Activated CD8-positive, alpha-beta memory T cell treated with anti-CD3 and anti-CD28 coated beads for 4 hours (primary cell): ENCODE measurements at places on chromosomes 4 and X.

DNA sequence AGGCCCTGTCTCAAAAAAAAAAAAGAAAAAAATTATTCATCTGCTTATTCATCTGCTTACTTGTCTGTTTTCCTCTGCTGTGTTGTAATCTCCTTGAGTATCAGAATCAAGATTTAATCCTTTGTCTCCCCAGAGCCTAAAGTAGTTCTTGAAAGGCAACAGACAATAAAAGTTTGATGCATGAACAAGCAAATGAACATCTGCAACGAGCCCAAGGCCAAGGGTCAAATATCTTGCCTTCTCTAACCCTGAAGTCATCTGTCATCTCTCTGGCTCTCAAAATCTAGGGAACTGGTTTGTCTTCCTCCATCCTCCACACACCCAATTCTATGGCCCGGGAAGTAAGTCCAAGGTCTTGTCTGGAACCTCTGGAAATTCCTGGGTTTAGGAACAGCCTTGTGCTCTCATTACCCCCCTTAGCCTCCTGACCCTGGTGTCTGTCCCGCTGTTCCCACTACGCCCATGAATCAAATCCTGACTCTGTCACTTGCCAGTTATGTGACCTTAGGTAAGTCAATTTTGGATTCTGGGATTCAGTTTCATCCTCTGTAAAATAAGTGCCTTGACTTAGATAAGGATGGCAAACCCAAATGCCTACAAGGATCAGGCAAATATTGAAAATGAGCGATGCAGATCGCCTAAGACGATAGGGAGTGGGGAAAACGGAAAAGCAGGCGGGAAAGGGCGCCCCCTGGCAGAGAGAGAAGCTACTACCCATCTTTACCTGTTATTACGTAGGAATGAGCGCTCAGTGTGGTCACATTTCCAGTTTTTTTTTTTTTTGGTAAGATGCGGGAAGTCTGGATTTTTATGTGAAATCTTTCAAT is 102.7 kb upstream of the DHX15 start:
- no peak for DNase-seq

DNA sequence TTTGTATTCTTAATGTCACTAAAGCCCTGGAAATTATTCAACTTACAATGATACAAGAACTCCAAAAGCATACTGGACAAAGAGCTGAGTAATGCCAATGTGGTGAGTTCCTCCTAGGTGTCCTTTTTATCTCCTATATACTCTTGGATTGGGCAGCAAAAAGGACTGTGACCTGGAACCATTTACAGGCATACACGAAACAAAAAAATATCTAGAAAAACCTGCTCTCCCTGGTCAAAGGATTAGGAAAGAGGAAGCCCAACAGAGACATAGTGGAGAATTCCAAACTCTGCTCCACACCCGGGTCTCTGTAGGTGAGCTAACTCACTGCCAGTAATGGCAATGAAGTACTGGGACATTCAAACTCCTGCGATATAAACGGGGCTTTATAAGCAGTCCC is 25.3 kb downstream of the SULT1B1 start:
- DNase-seq: no peak

DNA sequence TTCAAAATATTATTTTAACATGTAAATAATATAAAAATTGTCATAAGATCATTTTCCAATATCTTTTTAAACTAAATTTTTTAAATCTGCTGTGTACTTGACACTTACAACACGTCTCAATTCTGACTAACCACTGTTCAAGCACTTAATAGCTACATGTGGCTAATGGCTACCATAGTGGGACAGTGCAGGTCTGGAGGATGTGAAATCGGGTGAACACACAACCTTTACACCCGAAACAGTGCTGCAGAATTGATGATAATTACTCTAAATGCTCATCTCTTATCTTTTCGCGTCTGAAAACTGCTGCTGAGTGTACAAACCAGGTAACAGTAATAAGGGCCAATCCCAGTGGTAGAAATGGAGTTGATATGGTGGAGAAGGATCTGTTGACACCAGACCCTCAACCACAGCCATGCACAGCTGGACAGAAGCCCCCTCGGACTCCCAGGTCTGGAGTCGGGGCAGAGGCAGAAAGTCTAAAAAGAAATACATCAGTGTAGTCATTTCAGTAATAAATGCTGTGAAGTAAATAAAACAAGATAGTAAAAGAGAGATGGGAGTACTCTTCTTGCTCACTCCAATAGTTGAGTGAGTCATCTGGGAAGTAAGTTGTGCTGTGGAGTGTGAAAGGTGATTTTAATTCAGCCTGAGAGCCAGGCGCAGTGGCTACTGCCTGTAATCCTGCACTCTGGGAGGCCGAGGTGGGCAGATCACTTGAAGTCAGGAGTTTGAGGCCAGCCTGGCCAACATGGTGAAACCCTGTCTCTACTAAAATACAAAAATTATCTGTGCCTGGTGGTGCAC is 150.0 kb downstream of the CBR4 start:
- DNase-seq: no peak

- DNase-seq: no peak
Observed at GRCh38 chrX:49176421-49177326, 5.0 kb downstream of the PLP2 start.

DNA sequence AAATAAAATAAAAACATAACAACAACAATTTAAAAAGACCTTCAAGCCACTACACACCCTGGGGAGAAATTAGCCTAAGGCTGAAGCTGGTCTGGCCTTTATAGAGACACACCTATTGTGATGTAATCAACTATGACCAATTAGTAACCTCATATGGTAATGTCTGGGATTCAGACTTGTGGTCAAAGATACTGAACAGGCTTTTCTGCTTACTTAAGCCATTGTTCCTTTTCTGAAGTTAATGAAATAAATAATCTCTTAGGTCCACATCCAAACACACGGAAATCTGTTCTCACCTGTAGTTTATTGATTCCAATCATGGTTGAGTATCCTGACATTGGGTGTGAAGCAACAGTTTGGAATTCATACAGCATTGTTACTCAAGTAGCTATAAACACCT is 152.5 kb downstream of the PLS3 start:
- DNase-seq: no peak

DNA sequence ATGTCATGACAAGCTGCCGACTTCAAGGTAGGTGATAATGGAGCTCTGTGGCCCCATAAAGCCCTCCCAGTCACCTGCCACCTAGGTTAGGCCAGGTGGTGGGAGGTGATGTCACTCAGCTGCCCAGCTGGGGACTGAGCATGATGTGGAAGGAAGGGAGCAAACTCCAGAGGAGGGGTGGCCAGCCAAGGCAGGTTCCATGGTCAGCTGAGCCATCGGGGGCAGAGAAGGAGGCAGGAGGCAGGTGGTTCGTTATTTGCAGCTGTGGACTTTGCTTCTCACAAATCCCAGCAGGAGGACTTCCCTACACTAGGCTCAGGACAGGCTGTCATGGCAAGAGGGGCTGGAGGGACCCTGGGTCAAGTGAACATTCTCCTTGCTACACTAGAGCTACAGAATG is 2.1 kb downstream of the CCDC120 start:
- no peak for DNase-seq

GRCh38 chr4:158139086-158139485 is 33.7 kb downstream of the GASK1B start:
- no peak for DNase-seq

DNA sequence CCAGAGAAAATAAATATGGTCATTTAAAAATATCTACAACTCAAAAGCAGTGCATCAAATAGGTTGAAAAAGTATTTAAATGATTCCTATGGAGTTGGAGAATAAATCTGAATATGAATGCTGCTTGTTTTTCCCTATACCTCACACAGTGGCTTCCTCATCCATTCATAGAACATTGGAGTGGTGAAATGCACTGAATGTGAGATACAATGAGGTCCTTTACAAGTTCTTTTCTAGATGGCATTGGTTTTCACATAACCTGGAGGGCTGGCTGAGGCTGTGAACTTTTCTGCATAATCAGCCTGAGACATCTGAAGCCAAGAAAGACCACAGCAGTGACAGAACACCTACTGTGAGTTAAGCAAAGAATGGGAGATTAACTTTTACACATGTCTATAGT is 279.1 kb upstream of the NRK start:
- DNase-seq: no peak

DNA sequence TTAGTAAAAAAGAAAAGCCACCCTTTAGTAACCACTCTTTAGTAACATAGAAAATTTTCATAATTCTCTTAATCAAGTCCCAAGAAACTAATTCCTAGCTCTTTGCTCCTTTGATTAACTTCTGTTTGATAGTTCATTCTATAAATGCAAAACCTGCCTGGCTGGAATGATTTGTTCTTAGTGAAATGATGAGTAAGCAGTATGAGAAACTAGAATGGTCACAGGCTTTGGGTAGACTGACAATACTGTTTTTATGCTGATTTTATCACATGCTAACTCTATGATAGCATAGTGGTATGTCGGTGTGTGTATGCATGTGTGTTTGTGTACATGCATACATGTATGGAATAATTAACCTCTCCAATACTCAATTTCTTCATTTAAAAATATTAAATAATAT is 81.2 kb downstream of the SYTL5 start:
- DNase-seq: no peak

- DNase-seq: no peak
Observed at GRCh38 chr4:16227462-16227868, 1.2 kb upstream of the TAPT1 start.

DNA sequence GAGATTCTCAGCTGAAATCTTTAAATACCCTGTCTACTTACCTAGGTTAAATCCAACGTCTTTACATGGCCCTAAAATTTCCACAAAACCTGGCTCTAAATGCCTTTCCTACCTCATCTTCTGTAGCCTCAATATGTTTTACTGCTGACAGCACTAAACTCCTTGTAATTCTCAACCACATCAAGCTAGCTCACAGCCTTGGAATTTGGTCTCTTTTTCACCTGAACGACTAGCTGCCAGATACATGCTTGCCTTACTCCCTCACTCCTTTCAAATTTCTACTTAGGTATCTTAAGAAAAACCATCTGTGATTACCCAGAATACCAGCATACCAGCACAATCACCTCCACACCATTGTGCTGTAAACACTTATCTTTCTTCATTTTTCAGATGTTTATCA is 635.6 kb upstream of the PCDH10 start:
- no peak for DNase-seq

DNA sequence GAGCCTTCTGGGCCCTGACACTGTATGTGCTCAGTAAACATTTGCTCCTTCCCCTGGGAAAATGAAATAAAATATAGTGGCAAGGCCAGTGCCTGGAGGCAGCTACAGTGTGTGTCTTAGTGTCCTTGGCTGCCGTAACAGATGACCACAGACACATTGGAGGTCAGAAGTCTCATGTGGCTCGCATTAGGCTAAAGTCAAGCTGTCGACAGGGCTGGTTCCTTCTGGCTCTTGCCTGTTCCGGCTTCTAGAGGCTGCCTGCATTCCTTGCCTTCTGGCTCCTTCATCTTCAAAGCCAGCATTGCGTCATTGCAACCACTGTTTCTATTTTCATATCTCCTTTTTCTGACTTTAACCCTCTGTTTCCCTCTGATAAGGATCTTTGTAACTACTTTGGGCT is 83.6 kb upstream of the STX18 start:
- DNase-seq: no peak

DNA sequence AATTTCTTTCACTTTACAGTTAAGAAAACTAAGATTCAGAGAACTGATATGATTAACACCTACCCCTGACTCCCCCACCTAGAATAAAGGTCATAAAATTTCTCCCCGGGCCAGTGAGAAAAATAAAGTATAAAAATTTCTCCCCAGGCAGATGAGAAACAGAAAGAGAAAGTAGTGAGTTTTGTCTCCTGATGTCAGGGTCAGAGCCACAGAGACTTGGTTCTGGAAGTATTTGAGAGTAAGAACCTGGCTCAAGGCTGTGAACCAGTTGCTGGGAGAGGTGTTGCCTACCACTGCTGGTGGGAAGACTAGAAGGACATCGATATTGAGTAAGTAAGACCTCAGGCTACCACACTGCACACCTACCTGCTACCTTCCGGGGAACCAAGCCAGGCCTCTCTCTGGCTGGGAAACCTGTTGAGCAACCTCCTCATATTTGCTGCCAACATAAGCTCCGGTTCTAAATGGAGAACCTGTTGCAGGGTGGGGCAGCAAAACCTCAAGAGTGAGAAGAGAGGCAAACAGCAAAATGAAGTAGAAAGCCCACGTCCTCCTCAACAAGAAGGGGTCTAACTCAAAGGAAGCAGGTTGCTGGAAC is 104.2 kb upstream of the PUDP start:
- DNase-seq: no peak

DNA sequence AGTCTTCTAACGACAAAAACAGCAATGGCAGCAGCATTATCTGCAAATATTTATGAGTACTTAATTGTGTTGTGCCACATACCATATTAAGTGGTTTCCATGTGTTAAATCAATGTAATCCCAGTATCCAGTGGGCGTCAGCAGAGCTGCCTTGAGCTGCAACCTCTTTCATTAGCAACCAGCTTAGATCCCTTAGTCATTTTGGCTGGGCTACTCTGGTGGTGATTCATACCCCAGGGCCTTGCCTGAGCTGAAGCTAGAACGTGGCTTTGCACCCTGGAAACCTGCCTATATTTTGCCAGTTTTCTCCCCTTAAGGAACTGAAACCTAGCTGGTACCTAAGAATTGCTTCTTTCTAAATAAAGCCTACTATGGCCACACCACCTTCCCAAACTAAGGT is 474.3 kb upstream of the FTHL17 start:
- no peak for DNase-seq

DNA sequence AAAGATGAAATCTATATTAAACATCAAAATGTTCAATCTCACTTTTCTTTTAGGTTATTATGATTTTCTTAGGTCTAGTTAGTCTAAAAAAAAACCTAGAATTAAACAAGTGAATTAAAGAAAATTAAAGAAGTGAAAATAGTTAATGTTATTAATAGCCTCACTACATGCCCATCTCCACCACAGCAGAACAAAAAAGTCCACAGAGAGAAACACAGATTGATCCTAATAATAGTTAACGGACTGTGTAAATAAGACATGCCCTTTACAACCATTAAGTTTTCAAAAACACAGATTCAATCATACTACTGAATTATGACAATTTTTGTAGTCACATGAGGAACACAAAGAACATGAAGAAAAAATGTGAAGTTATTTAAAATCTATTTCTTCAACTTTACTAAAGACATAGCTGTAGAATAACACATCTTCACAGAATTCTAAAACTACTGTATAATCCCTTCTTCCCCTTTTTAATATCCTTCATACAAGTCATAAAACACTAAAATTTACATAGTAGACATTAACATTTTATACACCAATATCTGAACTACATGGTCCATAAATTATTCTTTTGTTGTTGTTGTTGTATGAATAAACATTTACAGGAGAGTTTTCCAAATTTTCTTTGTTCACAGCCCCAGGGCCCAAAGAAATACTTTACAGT is 15.3 kb downstream of the HELQ start:
- DNase-seq: no peak

GRCh38 chr4:122705009-122705408 is 27.5 kb upstream of the BBS12 start:
- no peak for DNase-seq

DNA sequence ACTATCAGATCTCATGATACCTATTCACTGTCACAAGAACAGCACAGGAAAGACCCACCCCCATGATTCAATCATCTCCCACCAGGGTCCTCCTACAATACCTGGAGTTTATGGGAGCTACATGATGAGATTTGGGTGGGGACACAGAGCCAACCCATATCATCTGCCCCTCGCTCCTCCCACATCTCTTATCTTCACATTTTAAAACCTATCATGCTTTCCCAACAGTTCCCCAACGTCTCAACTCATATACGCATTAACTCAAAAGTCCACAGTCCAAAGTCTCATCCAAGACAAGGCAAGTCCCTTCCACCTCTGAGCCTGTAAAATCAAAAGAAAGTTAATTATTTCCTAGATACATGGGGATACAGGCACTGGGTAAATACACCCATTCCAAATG is 1185.2 kb downstream of the PCDH7 start:
- DNase-seq: no peak

GRCh38 chr4:20248155-20248558 is 3.5 kb upstream of the SLIT2 start:
- no peak for DNase-seq

- DNase-seq: no peak
Observed at GRCh38 chr4:156252358-156252921, 298.8 kb upstream of the CTSO start.
